Mesothelial cell of epicardium (in vitro differentiated cells): ENCODE measurements at places on chromosomes 7 and 10.

GRCh38 chr10:127735156-127735555 lies 1.8 kb upstream of the FOXI2 start:
- peaks cover 3% of the 10 kb centered on the region for H3K4me1 ChIP-seq
- no peak for DNase-seq
- H3K27me3 ChIP-seq = peaks cover 95% of the 10 kb centered on the region
- no peaks in the 10 kb centered on the region for H3K36me3 ChIP-seq

- H3K4me1 ChIP-seq = no peaks in the 10 kb centered on the region
- DNase-seq = no peak
- H3K36me3 ChIP-seq = peaks cover 1% of the 10 kb centered on the region
- H3K4me3 ChIP-seq = no peak overlapping the region
- no peaks in the 10 kb centered on the region for H3K27me3 ChIP-seq
These were observed 67.8 kb upstream of the DNAJC1 start for GRCh38 chr10:22071332-22071731.

- peaks cover 3% of the 10 kb centered on the region for H3K4me1 ChIP-seq
- H3K36me3 ChIP-seq = no peaks in the 10 kb centered on the region
- H3K27me3 ChIP-seq = peaks cover 50% of the 10 kb centered on the region
- DNase-seq = no peak
These were observed 15.8 kb downstream of the GOLGA7B start for GRCh38 chr10:97865488-97865887.

DNA sequence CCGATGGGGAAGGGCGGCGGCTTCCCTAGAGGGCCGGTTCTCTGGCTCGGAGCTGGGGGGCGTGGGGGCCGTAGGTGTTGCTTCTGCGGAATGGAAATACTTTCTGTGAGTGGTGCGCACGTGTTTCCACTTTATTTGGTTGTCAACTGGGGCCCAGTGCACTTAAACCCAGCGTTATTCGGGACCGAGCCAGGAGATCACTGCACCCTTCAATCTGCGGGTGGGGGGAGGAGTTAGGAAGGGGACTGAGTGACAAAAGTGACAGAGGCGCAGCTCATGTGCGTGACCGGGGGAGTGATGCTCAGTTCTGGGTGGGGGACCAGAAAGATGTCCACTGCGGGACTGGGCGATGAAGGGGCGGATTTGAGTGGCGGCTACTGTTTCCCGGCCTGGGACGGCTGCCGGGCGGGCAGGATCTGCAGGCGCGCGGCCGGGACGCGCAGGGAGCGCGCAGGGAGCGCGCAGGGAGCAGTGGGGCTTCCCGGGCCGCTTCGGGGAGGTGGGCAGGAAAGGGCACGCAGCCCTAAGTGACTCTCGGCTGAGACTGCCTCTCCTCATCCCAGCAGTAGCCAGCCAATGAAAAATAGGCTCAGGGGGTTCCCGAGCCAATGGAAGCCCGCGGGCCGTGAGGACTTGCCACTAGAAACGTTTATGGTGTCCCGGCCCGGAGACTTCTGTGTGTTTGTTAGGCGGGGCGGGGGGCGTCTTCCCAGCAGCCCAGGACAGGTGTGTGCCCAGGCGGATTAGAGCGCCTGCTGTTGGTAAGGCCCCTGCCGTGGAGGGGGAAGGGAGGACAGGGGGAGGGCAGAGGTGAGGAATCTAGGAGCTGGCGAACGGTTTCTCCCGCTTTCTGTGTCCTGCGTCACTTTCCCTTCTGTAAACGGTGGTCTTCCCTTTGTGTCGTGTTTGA lies 54.3 kb upstream of the KDM7A start:
- peak; percentile 56 for DNase-seq
- no peak overlapping the region for H3K27ac ChIP-seq
- H3K27me3 ChIP-seq = peaks cover 49% of the 10 kb centered on the region
- no peaks in the 10 kb centered on the region for H3K36me3 ChIP-seq

DNA sequence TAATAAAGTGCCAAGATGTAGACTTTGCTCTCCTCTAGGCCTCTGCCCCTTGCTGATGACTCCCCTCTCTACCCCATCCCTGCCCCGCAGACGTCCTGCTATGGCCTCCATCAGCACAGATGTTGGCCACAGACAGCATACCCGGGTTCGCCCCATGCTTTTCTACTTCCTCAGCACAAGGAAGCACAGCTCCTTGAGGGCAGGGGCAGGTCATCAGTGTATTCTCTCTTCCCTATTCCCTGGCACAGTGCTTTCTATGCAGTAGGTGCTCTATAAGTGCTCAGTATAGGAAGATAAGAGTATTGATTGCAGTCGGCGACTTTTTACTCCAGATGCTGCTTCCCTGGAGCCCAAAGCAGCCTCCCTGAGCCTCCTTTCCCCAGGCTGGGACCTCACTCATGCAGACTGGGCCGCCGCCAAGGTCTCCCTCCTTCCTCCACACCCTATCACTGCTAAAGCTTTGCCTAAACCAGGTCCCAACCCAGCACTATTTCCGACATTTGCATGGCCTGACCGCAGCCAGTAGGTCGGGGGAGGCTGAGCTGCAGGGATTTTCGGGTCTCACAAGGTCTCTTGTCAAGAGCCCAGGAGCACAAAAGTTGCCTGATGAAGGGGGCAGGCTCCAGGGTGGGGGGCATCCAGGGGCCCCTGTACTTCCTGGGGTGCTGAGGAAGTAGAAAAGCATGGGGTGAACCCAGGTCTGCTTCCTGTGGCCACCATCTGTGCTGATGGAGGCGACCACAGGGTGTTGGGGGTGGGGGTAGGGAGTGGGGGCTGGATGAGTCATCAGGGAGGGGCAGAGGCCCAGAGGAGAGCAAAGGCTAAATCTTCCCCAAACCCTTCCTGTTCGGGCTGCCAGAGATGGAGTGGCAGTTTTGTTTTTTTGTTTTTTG lies 8.0 kb downstream of the CALHM3 start:
- DNase-seq = no peak
- no peak overlapping the region for H3K4me3 ChIP-seq
- no peak overlapping the region for H3K27ac ChIP-seq
- peaks cover 9% of the 10 kb centered on the region for H3K4me1 ChIP-seq
- no peaks in the 10 kb centered on the region for H3K36me3 ChIP-seq

GRCh38 chr10:32141018-32141807 lies 85.0 kb upstream of the KIF5B start:
- H3K4me3 ChIP-seq = no peak overlapping the region
- no peaks in the 10 kb centered on the region for H3K27me3 ChIP-seq
- no peak overlapping the region for H3K27ac ChIP-seq

- no peaks in the 10 kb centered on the region for H3K27me3 ChIP-seq
- no peak overlapping the region for H3K4me3 ChIP-seq
- no peak overlapping the region for H3K27ac ChIP-seq
- peaks cover 3% of the 10 kb centered on the region for H3K4me1 ChIP-seq
These were observed 550.6 kb downstream of the GLRX3 start for GRCh38 chr10:130686689-130687300.

- H3K4me1 ChIP-seq = peaks cover 6% of the 10 kb centered on the region
- DNase-seq = no peak
- H3K27me3 ChIP-seq = peaks cover 16% of the 10 kb centered on the region
- H3K36me3 ChIP-seq = peaks cover 7% of the 10 kb centered on the region
- no peak overlapping the region for H3K4me3 ChIP-seq
These were observed 313.2 kb downstream of the PRPF18 start for GRCh38 chr10:13899941-13900340.

DNA sequence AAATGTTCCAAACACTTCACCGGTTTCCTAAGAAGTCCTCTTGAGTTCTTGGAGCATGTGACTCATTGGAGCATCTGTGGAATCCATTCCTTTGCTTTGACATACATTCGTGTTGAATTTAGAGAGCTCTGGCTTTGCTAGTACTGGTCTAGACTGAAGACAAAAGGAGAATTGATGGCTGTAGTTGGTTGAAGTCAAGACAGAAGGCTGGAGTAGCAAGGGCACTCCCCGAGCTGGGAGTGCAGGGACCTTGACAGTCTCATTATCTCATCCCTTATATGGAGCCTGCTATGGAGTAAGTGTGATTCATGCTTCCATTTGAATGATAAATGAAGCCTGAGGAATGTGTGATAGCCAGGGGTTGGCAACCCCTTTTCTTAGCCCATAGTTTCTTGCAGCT lies 1249.1 kb downstream of the TYW1 start:
- H3K36me3 ChIP-seq = peaks cover 2% of the 10 kb centered on the region
- peak overlapping the region; percentile 48 for H3K27ac ChIP-seq
- H3K4me1 ChIP-seq = peaks cover 18% of the 10 kb centered on the region
- no peak for DNase-seq
- no peak overlapping the region for H3K4me3 ChIP-seq
- H3K27me3 ChIP-seq = no peaks in the 10 kb centered on the region

DNA sequence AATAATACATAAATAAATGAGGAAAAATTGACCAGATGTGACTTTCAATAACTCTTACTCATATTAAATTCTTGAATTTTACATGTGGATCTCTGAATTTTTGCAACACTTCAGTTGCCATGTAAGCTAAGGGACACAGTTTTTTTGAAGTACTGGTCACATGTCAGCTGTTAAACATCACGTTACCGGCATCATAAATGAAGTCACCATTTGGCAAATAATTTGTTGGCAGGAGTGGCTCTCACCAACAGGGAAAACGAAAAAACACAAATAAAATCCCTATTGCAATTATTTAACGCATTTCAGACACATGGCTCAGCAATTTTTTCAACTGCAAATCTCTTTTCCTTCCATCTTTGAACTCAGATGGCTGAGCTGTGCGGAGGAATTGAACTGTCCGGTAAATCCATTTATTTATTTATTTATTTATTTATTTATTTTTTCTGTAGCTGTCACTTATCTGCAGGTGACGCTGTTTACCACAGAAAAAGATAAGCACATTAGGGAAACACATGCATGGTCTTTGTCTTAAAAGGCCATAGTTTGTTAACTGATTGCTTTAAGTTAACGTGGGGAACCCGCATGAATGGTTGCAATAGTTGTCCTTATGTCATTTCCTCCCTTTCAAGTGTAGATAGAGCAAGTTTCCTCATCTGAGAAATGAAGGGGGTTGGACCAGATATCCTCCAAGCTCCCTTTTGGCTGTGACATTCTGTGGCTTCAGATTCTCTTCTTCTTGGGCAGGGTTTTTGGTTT lies 64.7 kb upstream of the JAZF1 start:
- no peaks in the 10 kb centered on the region for H3K36me3 ChIP-seq
- H3K27me3 ChIP-seq = no peaks in the 10 kb centered on the region
- H3K4me3 ChIP-seq = no peak overlapping the region
- H3K4me1 ChIP-seq = no peaks in the 10 kb centered on the region
- no peak for DNase-seq

DNA sequence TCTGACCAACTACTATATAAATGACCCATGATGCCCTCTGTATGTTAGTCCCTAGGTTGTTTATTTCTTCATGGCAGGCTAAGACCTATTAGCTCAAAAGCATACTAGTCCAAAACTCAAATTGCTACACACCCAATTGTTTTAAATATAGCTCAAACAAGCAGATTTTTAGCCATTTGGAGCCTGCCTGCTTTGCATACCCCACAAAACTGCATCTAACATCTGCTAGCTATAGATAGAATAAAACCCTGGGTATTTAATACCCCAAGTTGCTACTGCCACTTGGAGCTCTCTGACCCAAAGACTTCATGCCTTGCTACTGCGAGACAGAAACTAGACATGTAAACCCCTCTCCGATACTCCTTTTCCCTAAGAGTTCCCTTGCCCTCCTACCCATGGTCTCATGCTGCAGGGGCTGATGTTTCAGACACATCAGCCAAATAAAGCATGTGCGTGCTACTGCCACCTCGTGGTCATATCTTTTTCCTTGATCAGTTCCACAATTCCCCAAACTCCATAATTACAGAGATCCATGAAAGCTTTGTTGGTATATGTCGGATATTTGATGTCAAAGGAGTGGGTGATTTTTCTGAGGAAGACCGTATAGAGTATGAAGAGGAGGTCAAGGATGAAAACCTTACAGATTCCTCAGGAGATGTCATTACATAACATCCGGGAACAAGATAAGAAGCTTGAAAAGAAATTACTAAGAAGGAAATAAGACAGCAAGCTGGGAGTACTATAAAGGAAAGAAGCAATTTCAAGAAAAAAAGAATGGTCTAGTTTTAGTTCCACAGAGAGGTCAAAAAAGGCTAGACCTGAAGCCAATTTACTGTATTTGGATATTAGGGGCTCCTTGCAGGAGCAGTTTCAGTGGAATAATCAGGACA lies 386.6 kb downstream of the SH2D4B start:
- no peaks in the 10 kb centered on the region for H3K36me3 ChIP-seq
- peaks cover 6% of the 10 kb centered on the region for H3K4me1 ChIP-seq
- no peak for DNase-seq
- H3K4me3 ChIP-seq = no peak overlapping the region
- no peak overlapping the region for H3K27ac ChIP-seq

DNA sequence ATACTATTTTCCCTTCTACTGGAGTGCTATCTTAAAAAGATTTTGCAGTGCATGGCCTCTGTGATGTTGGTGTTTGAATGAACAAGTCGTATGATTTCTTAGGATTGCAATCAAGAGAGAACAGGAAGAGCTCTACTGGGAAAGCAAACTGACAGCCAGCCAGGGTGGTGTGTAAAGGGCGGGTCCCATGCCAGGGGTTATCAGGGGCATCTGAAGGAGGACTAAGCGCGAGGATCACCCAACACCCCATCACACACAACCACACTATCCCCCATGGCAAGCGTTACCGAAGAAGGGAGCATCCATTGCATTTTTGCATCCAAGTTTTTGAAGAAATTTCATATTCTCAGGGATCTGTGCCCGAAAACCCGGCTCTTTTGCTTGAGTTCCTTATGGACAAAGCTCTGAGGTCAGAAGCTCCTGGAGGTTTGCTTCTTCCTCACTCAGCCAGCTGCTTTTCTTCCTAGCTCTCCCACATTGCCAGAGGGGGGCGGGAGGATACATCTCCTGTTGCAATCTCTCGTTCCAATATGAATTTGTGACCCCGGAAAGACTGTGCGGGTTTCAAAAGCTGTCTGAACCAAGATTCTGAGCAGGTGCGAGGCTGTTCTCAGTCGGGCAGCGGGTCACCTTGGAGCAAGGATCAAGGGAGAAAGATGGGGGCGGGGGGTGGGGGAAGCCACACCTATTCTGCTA lies 5.2 kb downstream of the NEUROD6 start:
- H3K27ac ChIP-seq = no peak overlapping the region
- H3K4me3 ChIP-seq = no peak overlapping the region
- peaks cover 5% of the 10 kb centered on the region for H3K4me1 ChIP-seq
- H3K27me3 ChIP-seq = peaks cover 83% of the 10 kb centered on the region
- DNase-seq = no peak
- no peaks in the 10 kb centered on the region for H3K36me3 ChIP-seq
